Effector memory CD8-positive, alpha-beta T cell (primary cell): ENCODE measurements at places on chromosomes 4 and X.

- H3K4me1 ChIP-seq: peaks cover 69% of the 10 kb centered on the region
- H3K27ac ChIP-seq: peak overlapping the region; percentile 84
- peak overlapping the region; percentile 60 for H3K4me3 ChIP-seq
- peaks cover 8% of the 10 kb centered on the region for H3K36me3 ChIP-seq
Measured at GRCh38 chr4:184453365-184454160, 20.8 kb downstream of the IRF2 start.

DNA sequence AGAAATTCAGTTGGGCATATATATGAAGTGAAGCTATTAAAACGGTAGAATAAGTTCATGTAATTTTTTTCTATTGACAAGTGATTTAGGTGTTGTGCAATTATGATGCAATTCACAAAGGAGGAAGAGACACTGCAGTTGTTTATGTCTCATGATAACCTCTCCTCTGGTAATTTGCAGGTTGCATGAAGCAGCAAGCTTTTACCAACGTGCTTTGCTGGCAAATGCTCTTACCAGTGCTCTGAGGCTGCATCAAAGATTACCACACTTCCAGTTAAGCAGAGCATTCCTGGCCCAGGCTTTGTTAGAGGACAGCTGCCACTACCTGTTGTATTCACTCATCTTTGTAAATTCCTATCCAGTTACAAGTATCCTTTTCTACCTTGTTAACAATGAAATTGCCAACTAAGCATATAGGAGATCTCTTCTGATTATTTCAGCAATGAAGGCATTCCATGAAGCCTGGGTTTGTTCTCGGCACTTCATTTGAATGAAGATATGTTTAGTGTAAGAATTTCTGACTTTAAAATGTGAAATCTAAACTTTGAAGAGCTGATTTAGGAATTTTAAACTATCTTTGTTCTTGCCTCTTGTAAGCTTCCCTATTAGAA is 3.9 kb downstream of the TMEM33 start:
- H3K27me3 ChIP-seq: no peaks in the 10 kb centered on the region
- peaks cover 47% of the 10 kb centered on the region for H3K36me3 ChIP-seq
- H3K27ac ChIP-seq: no peak overlapping the region
- peaks cover 31% of the 10 kb centered on the region for H3K4me1 ChIP-seq

GRCh38 chrX:96455078-96455477 is 229.6 kb upstream of the DIAPH2 start:
- H3K4me1 ChIP-seq: no peaks in the 10 kb centered on the region
- no peak for DNase-seq
- H3K4me3 ChIP-seq: no peak overlapping the region
- no peaks in the 10 kb centered on the region for H3K27me3 ChIP-seq
- no peaks in the 10 kb centered on the region for H3K36me3 ChIP-seq
- no peak overlapping the region for H3K27ac ChIP-seq

DNA sequence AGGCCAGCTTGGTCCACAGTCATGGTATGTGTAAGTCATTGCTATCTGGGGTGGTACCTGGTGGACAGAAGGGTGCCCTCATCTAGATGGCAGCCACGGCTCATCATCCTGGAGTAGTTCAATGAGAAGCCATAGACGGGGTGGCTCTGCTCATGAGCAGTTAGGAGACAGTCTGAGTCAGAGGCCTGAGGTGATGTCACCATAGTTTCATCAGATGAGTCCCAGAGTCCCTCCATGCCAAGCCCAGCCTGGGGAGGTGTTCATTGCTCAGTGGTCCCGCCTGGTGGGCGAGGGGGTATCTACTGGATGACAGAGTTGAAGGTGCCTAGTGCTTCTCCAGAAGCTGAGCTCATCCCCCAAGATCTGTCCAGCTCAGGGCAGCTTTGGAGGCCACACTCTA is 49.8 kb downstream of the DLG3 start:
- H3K4me3 ChIP-seq: no peak overlapping the region
- H3K36me3 ChIP-seq: peaks cover 33% of the 10 kb centered on the region
- H3K27ac ChIP-seq: no peak overlapping the region
- DNase-seq: no peak
- H3K4me1 ChIP-seq: peaks cover 4% of the 10 kb centered on the region

GRCh38 chrX:3815896-3816664 is 102.6 kb upstream of the PRKX start:
- peak overlapping the region; percentile 95 for H3K4me3 ChIP-seq
- H3K4me1 ChIP-seq: peaks cover 13% of the 10 kb centered on the region
- peak overlapping the region; percentile 96 for H3K27ac ChIP-seq
- DNase-seq: peak; percentile 3

DNA sequence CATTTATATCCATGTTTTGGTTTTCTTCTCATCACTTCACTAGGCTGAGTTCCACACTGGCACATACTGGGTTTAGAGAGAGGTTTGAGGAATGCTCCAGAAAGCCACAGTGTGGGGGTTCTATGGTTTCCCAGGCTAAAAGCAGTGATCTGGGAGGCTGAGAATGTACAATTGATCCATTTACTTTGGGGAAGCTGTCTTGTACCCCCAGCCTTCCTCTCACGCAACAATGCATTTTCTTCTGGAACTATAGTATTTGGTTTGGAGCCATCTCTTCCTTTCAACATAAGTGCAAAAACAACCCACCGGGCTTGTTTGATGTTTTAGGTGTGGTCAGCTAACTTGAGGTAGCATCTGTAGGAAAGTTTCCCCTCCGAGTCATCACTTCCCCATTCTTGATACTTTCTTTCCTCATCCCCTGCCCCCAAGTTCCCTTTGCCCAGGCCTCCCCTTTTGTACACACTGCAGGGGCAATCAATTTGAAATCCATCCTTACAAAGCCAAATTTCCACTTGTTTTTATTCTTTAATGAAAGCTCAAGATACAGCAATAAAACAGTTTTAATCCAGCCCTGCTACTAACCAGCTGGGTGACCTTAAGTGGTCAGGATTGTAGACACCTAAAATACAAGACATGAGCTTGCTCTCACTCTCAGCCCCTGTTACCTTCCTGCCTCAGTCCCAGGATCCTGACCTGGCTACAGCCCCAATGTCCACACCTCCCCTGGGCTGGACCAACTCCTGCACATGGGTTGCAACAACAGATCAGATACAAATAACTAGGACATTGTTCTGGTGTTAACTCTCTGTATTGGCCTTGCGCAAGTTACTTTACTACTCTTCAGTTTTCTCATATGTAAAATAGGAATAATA is 109.2 kb downstream of the FHDC1 start:
- no peak overlapping the region for H3K4me3 ChIP-seq
- H3K27me3 ChIP-seq: peaks cover 18% of the 10 kb centered on the region
- no peaks in the 10 kb centered on the region for H3K4me1 ChIP-seq
- DNase-seq: no peak
- H3K36me3 ChIP-seq: no peaks in the 10 kb centered on the region

DNA sequence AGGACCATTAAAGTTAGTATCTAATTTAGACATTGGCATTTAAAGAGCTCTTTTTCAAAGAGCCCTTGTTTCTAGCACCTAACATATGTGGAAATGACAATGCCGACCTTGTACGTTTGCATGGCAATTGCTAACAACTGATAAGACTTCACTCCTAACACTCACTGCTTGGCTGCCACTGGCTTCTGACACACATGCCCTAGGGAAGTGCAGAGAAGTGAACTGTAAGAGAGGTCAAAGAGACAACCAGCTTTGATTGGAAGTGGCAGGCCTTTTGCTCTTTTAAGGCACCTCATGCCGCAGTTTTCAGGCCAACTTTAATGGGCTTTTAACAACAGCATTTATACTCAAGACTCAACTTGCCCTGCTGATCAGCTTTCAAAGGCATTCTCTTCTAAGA is 158.4 kb downstream of the RAB28 start:
- H3K27me3 ChIP-seq: no peaks in the 10 kb centered on the region
- H3K27ac ChIP-seq: no peak overlapping the region
- no peak for DNase-seq
- H3K4me3 ChIP-seq: no peak overlapping the region
- H3K4me1 ChIP-seq: no peaks in the 10 kb centered on the region

- H3K4me1 ChIP-seq: no peaks in the 10 kb centered on the region
- H3K4me3 ChIP-seq: no peak overlapping the region
- DNase-seq: no peak
- peaks cover 2% of the 10 kb centered on the region for H3K36me3 ChIP-seq
- H3K27me3 ChIP-seq: no peaks in the 10 kb centered on the region
- H3K27ac ChIP-seq: no peak overlapping the region
Measured at GRCh38 chrX:113529426-113530013, 688.9 kb upstream of the AMOT start.

- no peak for DNase-seq
- H3K27me3 ChIP-seq: peaks cover 47% of the 10 kb centered on the region
- H3K27ac ChIP-seq: no peak overlapping the region
- H3K4me1 ChIP-seq: no peaks in the 10 kb centered on the region
Measured at GRCh38 chrX:10177601-10178000, 20.8 kb downstream of the CLCN4 start.

- peaks cover 2% of the 10 kb centered on the region for H3K4me1 ChIP-seq
- H3K27ac ChIP-seq: peak overlapping the region; percentile 90
- H3K36me3 ChIP-seq: peaks cover 18% of the 10 kb centered on the region
- peak overlapping the region; percentile 89 for H3K4me3 ChIP-seq
Measured at GRCh38 chrX:101347859-101348451, 587 bp downstream of the TIMM8A start.

DNA sequence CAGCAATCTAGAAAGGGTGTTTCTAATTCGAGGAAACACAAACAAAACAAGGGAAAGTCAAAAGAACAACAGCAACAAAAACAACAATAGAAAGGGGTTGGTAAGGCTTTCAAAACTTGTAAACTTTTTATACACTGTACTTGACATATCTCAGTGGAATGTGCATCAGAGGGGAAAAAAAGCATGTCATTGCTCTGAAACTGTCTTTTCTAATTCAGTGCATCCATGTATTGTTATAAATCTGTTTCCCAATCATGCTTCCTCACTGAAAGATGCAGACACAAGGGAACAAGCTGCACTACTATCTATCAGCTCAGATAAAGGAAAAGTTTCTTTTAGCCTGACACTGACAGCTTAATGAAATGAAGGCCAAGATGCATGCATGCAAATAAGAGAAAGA is 44.2 kb upstream of the PCDH18 start:
- H3K27me3 ChIP-seq: no peaks in the 10 kb centered on the region
- no peaks in the 10 kb centered on the region for H3K4me1 ChIP-seq
- no peaks in the 10 kb centered on the region for H3K36me3 ChIP-seq
- no peak for DNase-seq
- no peak overlapping the region for H3K27ac ChIP-seq
- no peak overlapping the region for H3K4me3 ChIP-seq

DNA sequence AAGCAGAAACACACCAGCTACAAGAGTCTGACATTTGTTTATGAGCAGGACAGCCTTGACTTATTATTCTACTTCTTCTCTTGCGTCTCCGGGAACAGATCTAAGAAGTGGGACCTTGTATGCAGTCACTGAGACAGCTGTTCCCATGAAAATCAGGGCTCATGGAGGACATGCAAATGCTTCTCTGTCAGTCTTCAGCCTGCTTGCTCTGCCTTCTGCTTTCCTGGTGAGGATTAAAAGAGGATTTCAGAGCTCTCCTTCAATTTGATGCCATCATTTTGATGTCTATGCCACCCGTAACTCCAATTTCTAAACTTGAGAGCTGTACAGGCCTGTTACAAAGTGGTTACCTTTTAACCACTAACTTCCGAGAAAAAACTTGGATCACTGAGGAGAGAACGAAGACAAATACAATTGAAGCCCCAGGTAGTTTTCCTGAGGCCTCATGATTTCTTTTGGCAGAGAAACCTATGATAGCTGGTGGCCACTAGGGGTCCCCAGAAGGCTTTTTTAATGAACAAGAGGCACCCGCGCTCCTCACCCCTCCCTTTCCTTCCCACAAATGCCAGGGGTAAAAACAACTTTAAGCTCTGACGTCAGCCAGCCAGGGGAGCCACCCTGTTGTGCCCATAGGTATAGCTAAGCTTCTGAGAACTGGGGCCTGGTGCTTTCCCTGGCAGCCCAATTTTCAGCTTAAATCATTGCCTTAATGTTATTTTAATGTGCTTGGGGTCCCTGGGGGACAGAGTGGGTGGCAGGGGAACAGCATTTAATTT is 97.0 kb downstream of the DDIT4L start:
- peak overlapping the region; percentile 24 for H3K4me3 ChIP-seq
- H3K36me3 ChIP-seq: no peaks in the 10 kb centered on the region
- H3K27me3 ChIP-seq: no peaks in the 10 kb centered on the region
- H3K27ac ChIP-seq: peak overlapping the region; percentile 90
- peak; percentile 85 for DNase-seq

DNA sequence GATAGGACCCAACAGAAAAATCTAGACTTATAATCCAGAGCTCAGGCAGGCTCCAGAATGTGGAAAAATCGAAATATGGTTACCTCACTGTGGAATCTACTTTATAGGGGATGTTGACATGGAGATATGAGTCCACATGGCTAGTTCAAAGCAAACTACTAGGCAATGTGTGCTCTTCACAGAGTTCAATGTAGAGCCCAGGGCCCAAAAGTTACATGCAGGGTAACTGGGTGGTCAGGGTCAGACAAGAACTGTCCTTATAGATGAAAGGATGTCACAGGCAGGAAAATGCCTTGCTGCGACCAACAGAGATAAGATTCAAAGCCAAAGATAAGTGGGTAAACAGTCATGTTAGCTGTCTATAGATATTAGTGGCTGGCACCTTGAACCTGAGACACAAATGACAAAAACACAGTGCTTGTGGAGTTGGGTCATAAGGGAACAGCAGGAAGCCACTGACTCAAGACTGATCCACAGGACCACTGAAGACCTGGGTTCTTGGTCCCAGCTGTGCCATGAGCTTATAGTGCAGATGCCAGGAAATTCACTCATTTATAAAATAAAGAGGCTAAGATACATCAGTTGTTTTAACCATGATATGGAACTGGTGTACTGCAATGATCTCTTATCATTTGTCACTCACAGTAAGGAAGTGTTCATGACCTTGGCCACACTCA is 101.7 kb upstream of the MBNL3 start:
- no peaks in the 10 kb centered on the region for H3K4me1 ChIP-seq
- H3K4me3 ChIP-seq: no peak overlapping the region
- no peak for DNase-seq
- no peak overlapping the region for H3K27ac ChIP-seq
- no peaks in the 10 kb centered on the region for H3K27me3 ChIP-seq
